ENCODE measurements at places on chromosomes 3 and 15.

- DNase-seq, result no peak
These were observed 54.4 kb downstream of the GTF2E1 start for GRCh38 chr3:120796976-120797375.

- no peak for DNase-seq
These were observed 108.3 kb downstream of the IQSEC1 start for GRCh38 chr3:12964711-12965612.

- no peak for DNase-seq
These were observed 33.7 kb downstream of the DENND6A start for GRCh38 chr3:57659004-57659673.

DNA sequence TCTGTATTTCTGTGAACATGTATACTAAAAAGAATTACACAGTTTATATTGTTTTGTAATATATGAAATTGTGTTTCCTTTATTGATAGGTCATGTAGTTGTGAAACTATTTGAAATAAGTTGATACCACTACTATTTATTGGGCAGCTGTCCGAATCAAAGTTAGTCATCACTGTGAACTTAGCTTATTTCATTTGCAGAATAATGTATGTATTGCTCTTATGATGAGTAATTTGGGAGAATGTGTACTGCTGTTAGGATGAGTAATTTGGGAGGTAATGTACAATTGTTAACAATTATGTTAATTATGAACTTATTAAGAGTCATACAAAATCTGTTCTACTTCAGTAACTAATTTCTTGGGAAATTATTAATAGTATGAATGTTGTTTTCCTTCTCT, 22.2 kb downstream of the FXR1 start:
- DNase-seq, result no peak

DNA sequence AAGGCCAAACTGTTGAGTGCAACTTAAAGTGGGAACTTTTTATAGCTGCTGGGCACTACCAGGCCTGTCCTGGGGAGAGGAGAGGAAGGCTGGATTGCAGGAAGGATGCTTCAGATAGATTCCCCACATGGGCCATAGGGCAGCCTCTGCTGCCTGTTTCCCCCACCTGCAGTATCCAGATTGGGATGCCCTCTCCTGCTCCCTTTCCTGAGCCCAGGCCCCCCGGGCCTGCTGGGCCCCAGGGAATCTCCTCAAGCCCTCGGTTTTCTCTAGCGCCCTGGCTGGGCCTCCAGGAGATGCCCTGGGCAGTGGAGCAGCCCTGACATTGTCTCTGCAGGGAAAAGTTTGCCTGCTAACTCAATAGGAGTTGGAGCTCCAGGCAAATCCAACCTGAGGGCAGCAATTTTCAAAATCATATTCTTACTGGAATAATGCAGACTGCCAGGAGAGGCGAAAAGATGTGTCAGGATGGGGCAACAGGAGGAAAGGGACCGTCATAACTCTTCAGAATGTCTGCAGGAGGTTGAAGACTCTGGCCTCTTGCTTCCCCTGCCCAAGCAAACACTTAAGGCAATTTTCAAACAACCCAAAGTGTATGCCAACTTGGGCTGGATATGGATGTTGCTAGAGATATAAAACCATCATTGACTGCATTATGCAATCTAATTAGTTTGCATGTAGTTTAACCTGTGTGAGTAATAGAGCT, 4.4 kb downstream of the NR2F2 start:
- DNase-seq, result no peak

DNA sequence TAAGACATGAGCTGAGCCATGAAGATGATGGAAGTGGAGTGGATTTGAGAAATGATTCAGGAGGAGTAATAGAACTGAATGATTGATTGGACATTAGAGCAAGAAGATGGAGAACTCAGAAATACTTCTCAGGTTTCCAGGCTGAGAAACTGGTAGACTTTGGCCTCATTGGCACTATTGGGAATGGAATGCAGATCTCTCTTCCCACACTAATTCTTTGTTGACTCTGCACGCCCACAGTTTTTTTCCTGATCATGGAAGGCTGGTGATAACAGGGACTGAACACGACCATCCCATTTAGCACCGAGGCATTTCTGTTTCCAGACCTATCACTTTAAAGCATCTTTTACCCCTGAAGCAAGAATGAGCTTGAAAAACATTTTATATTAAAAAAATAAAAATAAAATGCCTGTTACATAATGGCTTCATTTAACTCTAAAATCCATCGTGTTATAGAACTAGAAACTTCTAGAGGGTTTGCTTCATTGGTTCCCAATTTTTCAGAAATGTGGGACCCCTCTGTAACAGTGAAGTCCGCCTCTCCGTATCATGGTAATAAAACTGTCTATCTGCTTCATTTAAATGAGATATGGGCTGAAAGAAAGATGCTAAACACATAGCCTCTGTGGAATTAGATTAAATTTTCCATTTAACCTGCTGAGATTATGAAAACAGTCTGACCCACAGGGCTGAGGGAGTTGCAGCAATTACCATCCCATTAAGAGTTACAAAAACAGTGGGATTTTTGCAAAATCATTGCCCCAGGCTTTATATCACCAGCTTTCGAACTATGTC, 562.0 kb upstream of the CFAP20DC start:
- no peak for DNase-seq

DNA sequence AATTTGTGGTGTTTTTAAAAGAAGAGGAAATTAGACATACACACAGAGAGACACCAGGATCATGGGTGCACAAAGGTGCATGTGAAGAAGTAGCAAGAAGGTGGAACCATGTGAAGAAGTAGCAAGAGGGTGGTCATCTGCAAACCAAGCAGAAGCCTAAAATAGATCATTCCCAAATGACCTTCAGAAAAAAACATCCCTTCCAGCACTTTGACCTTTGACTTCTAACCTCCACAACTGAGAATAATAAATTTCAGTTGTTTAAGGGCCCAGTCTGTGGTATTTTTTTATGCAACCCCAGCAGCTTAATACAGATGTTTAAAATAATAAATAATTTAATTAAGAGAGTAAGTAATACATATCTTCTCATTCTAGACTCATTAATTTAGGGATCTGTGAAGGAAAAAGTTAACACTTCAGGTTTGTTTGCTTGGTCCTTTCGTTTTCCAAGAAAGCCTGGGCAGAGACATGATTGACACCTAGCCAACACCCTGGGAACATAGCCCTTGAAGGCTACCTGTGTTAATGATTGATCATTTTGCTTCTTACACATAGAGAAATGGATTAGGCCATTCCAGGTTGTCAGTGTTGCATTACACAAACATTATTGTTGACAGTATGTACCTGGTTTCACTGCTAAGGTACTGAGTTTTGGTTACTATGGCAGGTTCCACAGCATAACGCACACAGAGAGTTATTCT, 1331.2 kb upstream of the GBE1 start:
- DNase-seq, result no peak

Measured in activated CD4-positive, alpha-beta T cell treated with anti-CD3 and anti-CD28 coated beads, Interleukin-2, amount 50 U/mL, for 48 hours (primary cell).